Common myeloid progenitor, CD34-positive (primary cell): ENCODE measurements at places on chromosomes 1 and 21.
A peak's percentile ranks its signal among the peaks of the same experiment; 100 is the strongest.

DNA sequence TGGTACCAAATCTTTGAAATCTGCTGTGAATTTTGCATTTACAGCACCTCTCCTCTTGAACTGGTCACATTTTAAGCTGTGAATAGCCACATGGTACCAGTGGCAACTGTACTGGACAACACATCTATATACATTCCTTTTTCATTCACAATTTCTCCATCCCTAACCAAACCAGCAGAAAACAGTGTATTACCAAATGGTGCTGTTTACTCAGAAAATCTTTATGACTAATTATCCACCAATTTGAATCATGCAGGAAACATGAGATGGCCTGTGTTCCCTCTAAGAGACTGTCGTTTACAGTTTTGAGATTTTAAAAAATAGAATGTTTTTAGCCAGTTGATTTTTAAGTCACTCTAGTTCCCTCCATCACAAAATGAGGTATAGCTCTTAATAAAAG is 17.6 kb upstream of the CCT8 start:
- no peak for DNase-seq

DNA sequence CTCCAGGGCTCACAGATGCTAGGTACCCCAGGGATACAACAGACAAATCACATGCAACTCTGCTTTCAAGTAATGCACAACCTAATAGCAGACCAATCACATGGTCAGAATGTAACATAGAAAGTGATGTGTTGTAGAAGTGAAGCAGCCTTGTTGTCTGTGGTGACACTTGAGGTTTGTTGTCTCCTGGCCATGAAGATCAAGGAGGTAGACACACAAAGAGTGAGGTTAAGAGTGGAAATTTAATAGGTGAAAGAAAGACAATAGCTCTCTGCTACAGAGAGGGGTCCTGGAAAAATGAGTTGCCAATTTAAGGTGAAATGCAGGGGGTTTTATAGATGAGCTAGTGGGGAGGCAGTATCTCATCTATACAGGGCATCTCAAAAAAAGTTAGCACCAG is 2.5 kb upstream of the TMEM9 start:
- peak; percentile 8 for DNase-seq

GRCh38 chr1:75786901-75787493 is 941 bp downstream of the RABGGTB start:
- no peak for DNase-seq

- DNase-seq, result no peak
Observed at GRCh38 chr21:26157801-26158200, 12.8 kb downstream of the APP start.

DNA sequence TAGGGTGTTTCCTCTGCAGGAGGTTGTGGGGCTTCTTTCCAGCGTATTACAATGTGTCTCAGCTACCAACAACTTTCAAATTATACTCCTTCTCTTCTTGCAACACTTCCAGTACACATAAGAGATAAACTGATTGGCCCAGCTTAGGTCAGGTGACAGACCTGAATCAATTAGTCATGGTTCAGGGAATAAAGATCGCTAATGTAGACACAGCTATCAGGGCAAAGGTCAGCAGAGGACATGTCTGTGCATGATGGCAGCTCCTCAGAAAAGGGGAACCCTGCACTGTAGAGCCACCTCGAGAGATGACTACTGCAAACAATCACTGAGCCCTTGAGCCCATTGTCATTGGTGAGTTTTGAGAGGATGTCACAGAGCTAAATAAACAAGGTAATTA is 36.8 kb upstream of the PKN2 start:
- no peak for DNase-seq

DNA sequence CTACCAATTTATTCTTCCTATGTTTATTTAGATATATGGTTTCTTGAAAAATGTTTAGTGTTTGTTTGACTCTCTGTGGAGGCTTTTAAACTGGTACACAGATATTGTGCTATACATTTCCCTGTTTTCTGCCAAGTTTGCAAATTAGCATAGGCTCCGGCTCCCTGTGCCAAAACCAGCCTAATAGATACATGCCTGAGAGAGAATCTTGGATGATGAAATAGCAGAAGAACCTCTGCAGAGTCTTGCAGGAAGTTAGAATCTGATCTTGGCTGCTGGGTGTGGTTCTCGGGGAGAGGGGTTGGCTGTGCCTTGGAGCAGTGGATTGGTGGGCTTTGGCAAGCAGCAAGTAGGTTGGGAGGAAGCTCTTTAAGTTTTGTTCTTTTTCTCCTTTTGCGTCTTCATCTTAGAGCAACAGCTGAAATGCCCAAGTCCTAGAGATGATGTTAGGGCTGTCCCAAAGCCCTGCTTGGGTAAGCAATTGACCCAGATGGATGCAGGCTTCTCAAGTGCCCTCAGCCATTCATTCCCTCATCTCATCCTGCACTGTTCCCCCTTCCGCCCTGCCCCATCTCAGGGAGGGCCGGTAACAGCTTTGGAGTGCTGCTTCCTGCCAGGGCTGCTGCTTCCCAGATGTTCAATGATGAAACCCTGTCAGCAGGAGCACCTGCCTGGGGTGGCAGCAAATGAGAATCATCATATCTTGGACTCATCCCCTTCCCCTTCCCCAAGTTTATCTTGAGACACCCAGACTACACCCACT is 9.3 kb downstream of the PLA2G2A start:
- no peak for DNase-seq

DNA sequence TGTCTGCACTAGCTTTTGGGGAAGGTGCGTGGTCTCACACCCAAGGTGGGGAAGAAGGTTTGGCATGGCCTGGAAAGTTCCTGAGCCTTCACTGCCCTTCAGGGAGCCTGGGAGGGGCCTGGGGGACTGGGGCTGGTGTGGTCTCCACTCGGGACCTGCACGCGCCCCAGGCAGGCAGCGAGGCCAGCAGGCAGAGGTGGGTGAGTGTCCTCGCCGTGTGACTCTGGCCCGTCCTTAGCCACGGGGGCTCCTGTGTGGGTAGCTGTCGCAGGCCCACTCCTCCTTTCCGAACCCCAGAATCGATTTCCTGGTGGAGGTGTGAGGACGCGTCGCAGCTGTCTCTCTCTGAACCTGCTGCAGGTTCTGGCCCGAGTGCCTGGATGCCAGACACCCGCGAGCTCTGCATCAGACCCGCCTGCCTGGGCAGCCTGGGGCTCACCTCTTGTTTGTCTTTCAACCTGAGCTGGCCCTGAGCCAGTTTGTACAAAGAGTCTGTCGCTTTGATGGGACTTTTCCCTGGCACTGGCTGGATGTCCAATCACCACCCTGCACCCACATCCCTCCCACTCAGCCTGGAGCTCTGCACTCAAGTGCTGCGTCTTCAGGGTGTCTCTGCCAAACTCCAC is 36.0 kb upstream of the SLC19A1 start:
- DNase-seq, result no peak

- no peak for DNase-seq
Observed at GRCh38 chr1:205068457-205069040, 15.7 kb downstream of the TMEM81 start.
